Activated T-helper 17 cell treated with anti-CD3 and anti-CD28 coated beads, Interleukin-2, amount 50 U/mL, for 72 hours (primary cell): ENCODE measurements at places on chromosomes 16 and 17.
A peak's percentile ranks its signal among the peaks of the same experiment; 100 is the strongest.

- peak; percentile 71 for ATAC-seq
Observed at GRCh38 chr17:37527249-37527851, 37.7 kb downstream of the DUSP14 start.

DNA sequence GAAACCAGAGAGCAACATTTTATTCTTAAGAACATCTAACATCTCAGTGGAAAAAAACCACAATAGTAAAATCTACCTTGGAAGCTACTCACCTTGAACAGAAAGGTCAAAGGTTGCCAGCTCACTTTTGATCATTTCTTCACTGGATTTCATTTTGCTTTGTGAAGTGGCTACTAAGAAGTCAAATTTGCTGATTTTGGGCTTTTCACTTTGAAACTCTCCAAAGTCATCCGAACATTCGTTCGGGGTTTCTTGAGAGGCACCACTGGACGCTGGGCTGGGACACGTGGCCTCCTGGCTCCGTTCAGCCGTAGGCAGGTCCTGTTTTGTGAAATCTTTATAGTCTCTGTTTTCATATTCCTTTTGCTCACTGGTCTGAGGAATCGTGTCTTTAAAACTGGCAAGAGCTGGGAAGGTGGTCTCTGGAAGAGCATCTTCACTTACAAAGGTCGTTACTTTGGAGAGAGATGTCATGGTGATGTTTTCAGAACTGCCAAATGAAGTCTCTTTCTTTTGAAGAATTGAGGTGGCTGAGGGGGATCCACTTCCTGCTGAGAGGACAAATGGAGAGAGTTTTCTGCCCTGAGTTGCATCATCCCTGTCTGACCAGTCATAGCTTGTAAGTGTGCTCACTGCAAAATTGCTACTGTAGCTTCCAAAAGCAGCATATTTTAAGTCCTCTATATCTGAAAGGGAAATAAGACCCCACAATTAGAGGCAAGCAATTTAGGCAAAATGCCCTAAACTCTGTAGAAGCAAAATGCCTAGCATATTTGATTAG lies 52.4 kb downstream of the DUSP14 start:
- ATAC-seq = no peak

DNA sequence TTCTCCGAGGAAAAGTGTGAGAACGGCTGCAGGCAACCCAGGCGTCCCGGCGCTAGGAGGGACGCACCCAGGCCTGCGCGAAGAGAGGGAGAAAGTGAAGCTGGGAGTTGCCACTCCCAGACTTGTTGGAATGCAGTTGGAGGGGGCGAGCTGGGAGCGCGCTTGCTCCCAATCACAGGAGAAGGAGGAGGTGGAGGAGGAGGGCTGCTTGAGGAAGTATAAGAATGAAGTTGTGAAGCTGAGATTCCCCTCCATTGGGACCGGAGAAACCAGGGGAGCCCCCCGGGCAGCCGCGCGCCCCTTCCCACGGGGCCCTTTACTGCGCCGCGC lies at the start of gene ERBB2:
TSS of gene ERBB2 (plus strand) at position 247 of the 330 bp plus-strand sequence. CDS start 175 bp downstream, outside the sequence.
- no peak for ATAC-seq

DNA sequence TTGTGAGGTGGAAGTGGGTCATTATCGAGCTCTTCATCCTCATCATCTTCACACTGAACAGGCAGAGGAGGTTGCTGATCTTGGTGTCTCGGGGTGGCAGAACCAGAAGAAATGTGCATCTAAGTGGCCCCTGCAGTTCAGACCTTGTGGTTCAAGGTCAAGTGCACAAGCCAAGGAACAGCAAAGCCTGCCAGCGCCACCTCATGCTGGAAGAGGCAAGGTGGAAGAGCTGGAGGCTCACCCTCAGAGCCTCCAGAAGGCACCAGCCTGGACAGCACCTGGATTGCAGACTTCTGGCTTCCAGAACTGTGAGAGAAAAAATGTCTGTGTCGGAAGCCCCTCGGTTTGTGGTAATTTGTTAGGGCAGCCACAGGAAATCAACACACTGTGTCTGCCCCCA lies 32.7 kb downstream of the IFT140 start:
- ATAC-seq = peak; percentile 40

DNA sequence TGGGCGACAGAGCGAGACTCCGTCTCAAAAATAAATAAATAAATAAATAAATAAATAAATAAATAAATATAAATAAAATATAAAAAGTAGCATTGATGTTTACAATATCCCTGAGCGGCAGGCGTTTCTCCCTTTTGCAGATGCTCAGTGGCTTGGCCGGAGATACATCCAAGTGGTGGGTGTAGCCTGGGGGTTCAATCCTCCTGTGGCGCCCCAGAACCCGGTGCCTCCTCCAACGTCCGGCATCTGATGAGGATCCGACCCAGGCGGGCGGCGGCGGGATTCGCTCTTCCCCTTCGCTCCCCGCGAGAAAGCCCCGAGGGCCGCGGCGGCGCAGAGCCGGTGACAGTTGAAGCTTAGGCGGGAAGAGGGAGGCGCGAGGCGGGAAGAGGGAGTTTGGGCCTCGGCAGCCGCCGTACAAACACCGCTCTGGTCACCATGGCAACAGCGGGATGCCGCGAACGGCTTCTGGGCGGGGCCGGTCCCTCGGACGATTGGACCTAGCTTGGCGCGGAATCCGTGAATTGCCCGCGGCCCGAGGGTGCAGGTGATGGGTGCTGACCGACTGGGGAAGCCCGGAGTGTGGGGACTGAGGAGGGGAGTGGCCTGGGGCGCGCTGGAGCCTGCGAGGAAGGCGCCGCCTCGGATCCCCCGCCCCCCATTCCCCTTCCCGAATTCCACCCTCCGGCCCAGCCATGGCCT lies 12.7 kb upstream of the ALDOA start:
- peak; percentile 82 for ATAC-seq

DNA sequence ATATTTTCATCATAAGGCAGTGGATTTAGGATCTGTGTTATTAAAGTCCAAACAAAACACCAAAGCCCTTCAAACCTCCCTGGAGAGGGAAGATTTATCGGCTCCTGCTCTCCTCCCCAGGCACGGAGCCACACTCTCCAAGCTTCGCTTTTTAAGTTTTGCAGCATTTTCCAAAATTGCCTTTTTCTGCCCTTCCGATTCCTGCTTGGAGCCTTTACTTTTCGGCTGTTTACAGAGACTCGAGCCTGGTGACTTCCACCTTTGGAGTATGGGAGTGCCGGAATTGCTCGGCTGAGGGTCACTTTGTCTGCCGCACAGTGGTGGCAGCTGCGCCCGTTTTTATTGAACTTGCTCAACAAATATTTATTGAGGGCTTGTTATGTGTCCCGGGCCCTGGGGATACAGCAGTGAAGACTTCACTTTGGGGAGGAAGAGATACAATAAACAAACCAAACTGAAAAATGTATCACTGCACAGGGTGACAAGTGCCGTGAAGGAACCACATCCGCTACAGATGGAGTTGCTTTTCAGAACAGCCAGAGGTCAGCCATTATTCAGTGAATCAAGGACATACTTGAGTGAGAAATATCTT lies 185.5 kb downstream of the NTN1 start:
- no peak for ATAC-seq

- peak; percentile 80 for ATAC-seq
Observed at GRCh38 chr17:10633738-10634379, 23.2 kb downstream of the MYH3 start.

DNA sequence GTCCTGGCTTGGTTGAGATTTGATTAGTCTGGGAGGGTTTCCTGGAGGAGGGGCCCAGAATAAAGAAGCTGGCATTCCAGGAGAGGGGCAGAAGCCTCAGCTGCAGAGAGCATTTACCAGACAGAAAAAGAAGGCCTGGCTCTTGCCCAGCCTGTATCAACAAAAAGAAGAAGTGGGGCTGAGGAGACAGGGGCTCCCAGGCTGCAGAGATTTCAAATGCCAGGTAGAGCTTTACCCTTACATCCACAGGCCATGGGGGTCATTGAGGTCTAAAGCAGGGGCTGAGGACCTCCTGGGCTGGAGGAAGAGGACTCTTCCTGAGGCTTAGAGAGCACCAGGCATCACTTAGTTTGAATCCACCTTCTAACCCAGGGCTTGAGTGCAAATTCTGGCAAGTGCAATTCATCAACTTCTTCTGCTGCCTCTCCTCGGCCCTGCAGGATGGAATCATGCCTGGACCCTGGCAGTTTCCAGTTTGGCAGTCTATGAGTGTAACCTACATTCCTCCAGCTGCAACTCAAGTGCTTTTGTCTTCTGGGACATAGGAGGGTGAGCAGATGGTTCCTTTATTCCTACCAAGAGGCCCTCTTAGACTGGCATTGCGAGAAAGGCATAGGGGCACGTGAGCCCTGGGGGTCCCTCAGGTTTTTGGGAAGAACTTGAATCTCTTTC lies 15.3 kb downstream of the CA7 start:
- no peak for ATAC-seq

GRCh38 chr17:82247182-82247823 lies 18.5 kb downstream of the SLC16A3 start:
- ATAC-seq = no peak

DNA sequence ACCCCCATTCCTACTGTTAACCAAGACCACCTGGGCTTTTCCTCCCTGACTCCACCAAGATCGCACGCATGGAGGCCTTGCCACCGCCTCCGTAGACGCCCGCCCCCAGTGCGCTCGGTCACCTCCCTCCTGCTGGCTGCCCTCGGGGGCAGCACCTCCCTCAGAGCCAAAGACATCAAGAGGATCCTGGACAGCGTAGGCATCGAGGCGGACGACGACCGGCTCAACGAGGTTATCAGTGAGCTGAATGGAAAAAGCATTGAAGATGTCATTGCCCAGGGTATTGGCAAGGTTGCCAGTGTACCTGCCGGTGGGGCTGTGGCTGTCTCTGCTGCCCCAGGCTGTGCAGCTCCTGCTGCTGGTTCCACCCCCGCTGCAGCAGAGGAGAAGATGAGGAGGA lies 1.2 kb downstream of the EFCAB3 start:
- ATAC-seq = no peak
